CD4-positive, alpha-beta T cell treated with Interferon gamma for 1 hour (primary cell): ENCODE measurements at places on chromosomes 3 and 15.
A peak's percentile ranks its signal among the peaks of the same experiment; 100 is the strongest.

- DNase-seq: no peak
Measured at GRCh38 chr3:11093823-11094340, 60.4 kb upstream of the HRH1 start.

DNA sequence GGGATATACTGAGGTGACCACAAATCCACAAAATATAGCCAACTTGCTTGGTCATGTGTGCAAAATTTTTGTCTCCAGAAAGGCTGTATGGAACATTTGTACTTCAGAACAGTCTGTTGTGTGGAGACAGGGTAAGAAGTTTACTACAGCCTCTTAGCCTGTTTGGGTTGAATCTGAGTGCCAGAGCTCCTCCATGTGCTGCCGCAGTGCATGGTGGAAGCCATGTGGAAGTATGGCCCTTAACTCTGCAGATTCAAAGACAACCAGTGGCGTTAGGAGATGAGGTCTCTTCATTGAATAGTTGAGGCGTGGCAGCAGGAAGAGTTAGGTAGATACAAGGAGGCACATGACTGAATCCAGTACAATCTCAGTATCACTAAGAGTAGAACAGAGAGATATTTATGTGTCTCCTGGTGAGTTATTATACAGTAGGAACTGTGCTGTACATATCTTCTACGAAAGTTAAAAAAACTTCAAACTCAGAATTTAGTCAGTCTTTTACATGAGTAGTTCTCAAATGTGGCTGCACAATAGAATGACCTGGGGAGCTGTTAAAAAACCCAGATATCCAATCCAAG is 9.4 kb downstream of the EIF2A start:
- no peak for DNase-seq

GRCh38 chr3:123518892-123519485 is 65.9 kb downstream of the HACD2 start:
- no peak for DNase-seq

DNA sequence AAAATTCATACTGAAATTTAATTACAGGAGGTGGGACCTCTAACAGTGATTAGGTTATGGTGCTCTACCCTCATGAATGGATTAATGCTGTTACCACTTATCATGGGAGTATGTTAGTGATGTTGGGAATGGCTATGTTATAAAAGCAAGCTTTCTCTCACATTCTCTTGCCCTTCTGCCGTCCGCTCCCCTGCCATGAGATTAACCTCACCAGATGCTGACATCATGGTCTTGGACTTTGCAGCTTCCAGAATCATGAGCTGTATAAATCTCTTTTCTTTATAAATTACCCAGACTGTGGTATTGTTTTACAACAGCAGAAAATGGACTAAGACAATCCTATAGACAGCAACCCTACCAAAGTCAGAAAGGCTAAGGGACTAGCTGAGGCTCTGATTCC is 884.8 kb downstream of the FHIT start:
- DNase-seq: no peak

DNA sequence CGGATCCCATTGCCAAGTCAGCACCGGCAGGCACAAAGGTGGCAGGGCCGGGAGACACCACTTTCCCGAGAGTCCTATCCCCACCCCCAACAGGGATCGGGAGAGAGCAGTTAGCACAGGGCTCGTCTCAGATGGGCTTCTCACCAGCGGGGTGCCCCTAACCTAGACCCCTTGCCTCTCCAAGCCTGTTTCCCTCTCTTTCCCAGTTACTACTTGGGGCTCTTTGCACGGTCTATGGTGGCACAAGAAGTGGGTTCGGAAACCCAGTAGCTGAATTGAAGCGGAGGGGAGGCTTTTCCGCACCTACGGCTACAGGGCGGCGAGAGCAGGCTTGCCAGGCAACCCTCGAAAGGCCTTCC is 383 bp upstream of the EFCC1 start:
- DNase-seq: no peak

GRCh38 chr3:168156479-168156878 is 60.8 kb upstream of the GOLIM4 start:
- DNase-seq: no peak

GRCh38 chr3:177565981-177566380 is 368.7 kb upstream of the TBL1XR1 start:
- DNase-seq: no peak

- DNase-seq: no peak
Measured at GRCh38 chr15:36432161-36432560, 147.3 kb upstream of the CDIN1 start.

DNA sequence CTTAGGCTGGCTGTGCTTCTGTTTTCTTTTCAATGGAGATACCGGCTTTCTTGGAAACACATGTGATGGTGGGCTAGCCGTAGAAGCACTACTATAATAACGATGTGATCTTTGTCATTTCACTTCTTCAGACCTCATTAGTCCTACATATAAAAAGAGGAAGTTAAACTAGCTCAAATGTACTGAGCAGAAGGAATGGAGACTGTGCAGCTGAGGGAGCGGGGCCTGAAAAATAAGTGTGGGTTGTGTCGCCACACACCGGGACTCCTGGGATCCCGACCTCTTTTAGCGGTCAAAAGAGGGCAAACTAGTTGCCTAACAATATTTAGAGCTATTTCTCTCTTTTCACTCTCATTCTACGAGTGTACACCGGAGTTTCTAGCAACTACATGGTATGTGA is 1.0 kb upstream of the RNF7 start:
- no peak for DNase-seq

GRCh38 chr15:80031841-80032240 is 27.6 kb upstream of the ZFAND6 start:
- no peak for DNase-seq

GRCh38 chr15:77025083-77025901 is 30.4 kb downstream of the PSTPIP1 start:
- DNase-seq: no peak

DNA sequence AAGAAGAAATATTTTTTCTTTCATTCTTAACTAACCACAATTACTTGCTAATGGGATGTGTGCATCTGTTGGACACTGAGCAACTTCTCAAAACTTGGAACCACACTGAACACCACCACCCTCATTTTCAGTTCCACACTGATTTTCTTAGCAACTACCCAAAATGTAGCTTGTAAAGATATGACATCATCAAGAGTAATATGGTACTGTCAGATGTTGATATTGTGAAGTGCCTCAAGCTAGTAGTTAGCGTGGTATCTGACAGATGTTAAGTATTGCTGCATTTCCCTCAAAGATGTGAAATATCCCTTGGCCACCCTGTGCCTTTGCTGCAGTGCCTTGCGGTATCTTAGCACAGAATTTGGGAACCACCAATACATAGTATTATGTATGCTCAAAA is 9.3 kb downstream of the RFTN1 start:
- DNase-seq: no peak

DNA sequence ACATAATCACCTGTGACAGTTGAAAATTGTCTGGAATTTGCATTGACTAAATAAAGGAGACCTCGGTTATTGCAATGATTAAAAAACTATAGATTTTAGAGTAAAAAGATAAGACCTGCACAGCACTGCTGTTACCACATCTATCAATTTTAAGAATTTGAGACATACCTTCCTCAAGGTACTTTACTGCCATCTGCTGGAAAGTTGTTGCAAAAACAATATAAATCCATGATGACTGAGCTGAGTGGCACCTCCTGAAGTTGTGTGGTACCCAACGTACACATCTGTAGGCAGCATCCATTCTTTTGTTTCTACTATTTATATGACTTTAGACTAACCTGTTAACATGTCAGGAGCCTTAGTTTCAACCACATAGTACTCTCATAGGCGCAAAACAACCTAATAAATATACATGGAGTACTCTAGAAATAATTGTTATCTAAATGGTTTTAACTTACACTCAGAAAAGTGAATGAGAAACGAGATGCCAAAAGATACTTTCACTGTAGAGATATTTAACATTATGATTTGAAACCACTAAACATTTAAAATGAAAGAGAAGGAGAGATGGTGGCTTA is 106.7 kb downstream of the GHSR start:
- DNase-seq: no peak

GRCh38 chr15:86355801-86356200 is 276.1 kb downstream of the AGBL1 start:
- DNase-seq: no peak

DNA sequence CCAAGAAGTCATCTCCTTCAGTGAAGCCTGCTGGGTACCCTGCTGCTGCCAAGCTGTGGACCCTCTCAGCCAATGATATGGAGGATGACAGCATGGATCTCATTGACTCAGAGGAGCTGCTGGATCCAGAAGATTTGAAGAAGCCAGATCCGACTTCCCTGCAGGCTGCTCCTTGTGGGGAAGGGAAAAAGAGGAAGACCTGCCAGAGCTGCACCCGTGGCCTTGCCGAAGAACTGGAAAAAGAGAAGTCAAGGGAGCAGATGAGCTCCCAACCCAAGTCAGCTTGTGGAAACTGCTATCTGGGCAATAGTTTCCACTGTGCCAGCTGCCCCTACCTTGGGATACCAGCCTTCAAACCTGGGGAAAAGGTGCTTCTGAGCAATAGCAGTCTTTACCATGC is 13.7 kb upstream of the ANP32A start:
- DNase-seq: peak; percentile 15

GRCh38 chr3:70261283-70261682 is 51.2 kb downstream of the MDFIC2 start:
- DNase-seq: no peak

GRCh38 chr3:171770689-171771620 is 39.3 kb downstream of the PLD1 start:
- no peak for DNase-seq

DNA sequence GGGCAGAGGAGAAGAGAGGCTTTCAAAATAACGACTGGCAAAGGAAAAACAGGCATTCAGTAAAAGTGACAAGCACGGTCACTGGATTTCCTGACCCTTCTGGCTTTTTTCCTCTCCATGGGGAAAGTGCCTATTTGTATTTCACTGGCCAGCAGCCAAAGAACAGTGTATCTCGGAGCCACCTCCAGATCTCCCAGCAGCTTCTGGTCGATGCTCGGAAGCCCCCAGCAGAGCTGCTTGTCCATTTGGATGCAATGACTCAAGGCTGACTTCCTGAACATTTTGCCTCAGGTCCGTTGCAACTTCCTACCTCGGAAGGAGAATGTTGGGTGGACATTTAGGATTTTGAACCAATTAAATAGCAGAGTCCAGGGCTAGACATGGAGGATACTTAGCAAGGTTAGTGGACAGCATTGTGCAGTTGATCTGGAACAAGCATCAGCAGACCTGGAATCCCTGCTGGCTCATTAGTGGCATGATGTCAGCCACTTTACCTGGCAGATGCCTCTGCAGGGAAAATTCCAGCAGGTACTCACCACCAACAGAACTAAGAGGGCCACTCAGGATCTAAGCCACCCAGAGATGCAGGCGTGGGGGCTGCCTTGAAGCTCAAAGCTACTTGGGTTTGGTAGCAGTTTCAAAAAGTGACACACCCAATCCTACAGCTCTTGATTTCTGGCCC is 1.1 kb downstream of the FAM107A start:
- no peak for DNase-seq

DNA sequence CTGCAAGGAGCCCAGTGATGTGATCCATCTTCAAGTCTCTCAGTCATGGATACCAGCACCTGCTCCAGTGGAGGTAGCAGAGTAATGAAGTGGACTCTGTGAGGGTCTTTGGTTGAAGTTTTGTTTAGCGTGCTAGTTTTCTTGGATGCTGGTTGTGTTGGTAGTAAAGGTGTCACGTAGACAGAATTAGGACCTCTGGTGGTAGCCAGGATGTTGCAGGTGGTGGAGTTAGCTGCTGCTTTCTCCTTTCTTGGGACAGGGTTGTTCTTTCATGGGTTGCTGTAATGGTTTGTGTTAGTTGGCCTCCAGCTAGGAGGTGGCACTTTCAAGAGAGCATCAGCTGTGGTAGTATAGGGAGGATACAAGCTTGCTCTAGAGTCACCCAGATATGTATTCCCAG is 125.2 kb downstream of the ANXA2 start:
- no peak for DNase-seq

DNA sequence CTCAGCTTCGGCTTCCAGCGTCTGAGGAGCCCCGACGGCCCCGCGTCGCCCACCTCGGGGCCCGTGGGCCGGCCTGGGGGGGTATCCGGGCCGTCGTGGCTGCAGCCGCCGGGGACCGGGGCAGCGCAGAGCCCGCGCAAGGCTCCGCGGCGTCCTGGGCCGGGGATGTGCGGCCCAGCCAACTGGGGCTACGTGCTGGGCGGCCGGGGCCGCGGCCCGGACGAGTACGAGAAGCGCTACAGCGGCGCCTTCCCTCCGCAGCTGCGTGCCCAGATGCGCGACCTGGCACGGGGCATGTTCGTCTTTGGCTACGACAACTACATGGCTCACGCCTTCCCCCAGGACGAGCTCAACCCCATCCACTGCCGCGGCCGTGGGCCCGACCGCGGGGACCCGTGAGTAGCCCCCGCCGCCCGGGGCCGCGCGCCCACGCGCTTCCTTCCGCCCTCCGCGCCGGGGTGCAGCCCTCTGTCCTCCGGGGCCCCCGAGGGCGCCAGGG is 462 bp downstream of the EDEM1 start:
- DNase-seq: peak; percentile 45

GRCh38 chr15:67110958-67111864 is 45.8 kb downstream of the SMAD3 start:
- no peak for DNase-seq

- no peak for DNase-seq
Measured at GRCh38 chr15:56356616-56357015, 8.6 kb upstream of the TEX9 start.

DNA sequence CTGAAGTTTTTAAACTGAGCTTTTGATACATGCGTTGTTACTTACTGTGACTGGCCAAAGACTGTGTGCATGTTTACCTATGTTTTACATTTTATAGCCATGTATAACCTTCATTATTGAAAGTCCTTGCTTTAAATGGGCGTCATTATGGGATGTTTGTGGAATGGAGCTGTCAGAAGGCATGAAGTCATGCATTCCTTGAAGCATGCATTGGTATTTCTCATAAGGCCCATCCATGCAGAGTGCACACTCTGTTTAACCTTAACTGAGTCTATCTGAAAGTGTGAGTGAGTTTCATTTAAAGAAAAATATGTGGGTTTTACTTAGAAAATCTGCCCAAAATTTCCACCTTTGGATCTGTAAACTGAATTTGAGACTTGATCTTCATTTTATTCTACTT is 51.1 kb downstream of the PSMD6 start:
- no peak for DNase-seq

- DNase-seq: no peak
Measured at GRCh38 chr3:74445541-74445940, 168.9 kb downstream of the CNTN3 start.

DNA sequence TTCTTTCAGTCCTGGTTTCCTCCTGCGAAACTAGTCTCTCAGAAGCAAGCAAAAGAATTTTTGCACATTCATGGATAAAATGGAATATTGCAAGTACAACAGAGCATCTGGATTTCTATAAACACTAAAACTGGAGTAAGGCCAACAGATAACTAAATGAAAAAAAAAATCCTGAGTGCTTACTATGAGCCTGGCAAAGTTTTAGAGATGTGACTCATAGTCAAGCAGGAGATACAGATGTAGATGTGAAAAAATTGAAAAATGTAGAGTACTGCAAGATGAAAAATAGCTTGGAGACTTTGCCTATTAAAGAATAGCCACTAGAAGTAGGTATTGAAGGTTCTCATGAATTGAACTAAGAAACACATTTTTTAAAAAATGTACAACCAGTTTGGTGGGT is 397.4 kb downstream of the OTOL1 start:
- DNase-seq: no peak

GRCh38 chr15:96311256-96311955 is 19.1 kb upstream of the NR2F2 start:
- no peak for DNase-seq
